Activated CD4-positive, alpha-beta T cell treated with anti-CD3 and anti-CD28 coated beads, Interleukin-2, amount 50 U/mL, for 48 hours (primary cell): ENCODE measurements at places on chromosomes 11 and 22.

DNA sequence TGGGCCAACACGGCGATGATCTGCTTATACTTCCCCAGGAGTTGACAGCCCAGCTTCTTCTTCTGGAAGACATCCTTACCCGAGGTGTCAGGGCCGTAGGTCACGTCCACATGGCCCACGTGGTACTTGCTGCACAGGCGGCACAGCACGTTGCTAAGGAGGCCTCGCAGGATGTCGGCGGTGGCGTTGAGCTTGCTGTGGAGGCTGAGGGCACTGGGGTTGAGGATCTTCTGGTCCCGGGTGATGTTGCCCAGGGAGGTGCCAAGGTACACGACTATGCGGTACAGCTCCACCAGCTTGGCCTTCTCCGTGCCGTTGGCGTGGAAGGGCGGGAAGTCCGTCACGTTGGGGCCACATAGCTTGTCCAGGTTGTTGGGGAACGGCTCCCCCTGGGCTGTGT is 2.9 kb downstream of the LIF start:
- peak; percentile 59 for DNase-seq

- DNase-seq, result no peak
These were observed at the start of gene PANX2 for GRCh38 chr22:50170453-50171318. TSS of gene PANX2 (plus strand) at chr22:50170731. CDS start at chr22:50170731, 0 bp downstream.

DNA sequence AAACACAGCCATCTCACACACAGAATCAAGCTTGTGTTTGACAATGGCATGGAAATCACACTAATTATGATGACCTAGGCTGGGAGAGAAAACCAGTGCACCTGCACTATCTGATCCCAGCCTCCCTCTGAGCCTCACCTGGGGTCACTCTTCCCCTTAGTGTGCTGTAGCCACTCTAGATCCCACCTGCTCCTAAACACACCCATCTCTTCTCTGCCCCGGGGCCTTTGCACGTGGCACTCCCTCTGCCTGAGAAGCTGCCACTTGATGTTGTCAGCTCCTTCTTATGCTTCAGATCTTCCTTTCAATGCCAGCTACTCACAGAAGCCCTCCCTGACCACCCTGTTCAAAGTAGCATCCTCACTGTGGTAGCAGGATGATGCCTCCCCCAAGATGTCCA is 42.9 kb upstream of the NFAM1 start:
- DNase-seq, result no peak

DNA sequence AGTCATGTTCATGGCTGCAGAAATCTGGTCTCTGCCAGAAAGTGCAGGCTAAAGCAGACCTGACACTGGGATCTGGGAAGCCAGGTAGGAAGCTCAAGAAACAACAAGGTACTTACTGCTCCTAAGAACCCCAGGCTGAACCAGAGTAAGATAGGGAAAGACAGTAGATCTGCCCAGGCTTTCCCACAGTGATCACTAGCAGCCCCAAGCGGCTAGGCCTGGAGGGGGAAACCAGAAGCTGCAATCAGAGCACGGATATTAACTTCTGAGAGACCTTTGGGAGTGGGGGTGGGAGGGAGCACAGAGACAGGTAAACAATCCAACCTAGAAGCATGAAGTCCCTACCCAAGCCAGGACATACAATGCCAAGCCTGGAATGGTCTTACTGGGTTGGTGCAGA is 135.2 kb upstream of the C11orf58 start:
- DNase-seq, result no peak

DNA sequence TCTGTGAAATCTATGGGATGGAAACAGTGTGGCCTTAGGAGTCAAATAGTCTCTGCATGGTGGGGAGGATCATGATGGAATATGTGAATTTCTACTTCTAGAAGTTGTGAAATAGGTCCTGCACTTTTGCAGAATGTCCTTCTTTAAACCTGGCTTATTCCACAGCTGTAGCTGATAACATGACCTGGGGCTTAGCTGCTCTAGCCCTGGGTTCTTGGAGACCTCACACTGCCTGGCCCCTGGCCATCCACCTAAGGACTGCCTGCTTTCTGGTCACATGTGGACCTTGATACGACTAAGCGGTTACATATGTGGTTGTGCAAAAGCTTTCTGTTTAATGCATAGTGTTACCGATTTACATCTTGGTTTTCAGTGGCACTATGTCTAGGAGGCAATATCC is 88.2 kb downstream of the SWAP70 start:
- no peak for DNase-seq

DNA sequence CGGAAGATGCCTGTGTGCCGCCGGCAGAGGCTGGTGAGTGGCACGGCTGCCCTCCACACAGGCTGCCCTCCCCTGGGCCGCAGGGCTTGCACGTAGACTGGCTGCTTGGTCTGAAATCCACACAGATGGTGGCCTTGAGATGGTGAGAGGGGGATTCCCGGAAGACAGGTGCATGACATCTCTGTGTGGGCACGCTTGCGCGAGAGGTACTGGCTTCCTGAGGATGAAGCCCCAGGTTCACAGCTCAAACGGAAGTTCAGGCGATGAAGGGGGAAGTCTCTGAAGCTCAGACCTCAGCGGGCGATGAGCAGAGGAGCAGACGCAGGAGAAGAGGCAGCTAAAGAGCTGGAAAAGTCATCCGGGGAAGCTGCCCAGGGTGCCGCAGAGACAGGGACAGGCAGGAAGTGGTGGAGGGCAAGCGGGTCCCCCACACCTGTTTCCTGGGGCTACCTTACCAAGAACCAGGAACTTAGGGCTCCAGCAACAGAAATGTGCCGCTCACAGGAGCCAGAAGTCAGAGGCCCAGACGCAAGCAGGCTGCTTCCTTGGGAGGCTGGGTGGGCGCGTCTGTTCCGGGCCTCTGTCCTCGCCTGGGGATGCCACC is 7.2 kb downstream of the CRELD2 start:
- peak; percentile 70 for DNase-seq
